ENCODE measurements at places on chromosomes 5 and 9.
A peak's percentile ranks its signal among the peaks of the same experiment; 100 is the strongest.

- DNase-seq, result no peak
Measured at GRCh38 chr5:92371171-92371888, 988.2 kb upstream of the ARRDC3 start.

DNA sequence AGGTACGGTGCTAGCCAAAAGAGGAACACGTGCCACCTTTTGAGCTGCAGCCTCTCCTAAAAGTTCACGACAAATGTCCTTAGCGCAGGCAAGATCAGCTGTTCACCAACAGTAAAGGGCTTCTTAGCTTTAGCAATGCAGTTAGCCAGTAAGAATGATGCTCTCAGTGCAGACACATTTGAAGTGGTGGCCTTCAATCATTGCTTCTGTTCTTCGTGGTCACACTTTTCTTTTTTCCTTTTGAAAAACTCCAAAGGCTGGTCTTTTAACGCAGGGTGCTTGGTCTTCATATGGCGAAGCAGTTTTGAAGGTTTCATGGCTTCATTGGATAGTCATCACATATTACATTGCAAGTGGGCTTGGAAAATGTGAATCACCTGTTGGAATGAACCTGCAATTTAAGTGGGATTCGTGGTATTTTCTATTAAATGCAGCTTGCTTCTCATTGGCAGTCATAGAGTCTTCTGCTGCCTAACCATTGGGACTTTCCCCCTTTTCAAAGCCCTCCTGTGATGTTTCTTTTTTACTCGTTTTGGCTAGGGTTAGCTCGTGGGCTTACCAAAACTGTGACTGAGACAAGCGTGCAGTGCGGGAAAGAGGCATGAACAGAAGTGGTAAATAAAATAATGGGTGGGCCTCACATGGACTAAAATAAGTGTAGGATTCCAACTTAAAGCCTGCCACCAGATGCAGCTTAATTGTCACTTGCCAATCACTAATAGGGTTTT is 100.9 kb downstream of the MRPL36 start:
- DNase-seq, result peak; percentile 28

- no peak for DNase-seq
Measured at GRCh38 chr9:130530938-130531337, 48.4 kb upstream of the FUBP3 start.

DNA sequence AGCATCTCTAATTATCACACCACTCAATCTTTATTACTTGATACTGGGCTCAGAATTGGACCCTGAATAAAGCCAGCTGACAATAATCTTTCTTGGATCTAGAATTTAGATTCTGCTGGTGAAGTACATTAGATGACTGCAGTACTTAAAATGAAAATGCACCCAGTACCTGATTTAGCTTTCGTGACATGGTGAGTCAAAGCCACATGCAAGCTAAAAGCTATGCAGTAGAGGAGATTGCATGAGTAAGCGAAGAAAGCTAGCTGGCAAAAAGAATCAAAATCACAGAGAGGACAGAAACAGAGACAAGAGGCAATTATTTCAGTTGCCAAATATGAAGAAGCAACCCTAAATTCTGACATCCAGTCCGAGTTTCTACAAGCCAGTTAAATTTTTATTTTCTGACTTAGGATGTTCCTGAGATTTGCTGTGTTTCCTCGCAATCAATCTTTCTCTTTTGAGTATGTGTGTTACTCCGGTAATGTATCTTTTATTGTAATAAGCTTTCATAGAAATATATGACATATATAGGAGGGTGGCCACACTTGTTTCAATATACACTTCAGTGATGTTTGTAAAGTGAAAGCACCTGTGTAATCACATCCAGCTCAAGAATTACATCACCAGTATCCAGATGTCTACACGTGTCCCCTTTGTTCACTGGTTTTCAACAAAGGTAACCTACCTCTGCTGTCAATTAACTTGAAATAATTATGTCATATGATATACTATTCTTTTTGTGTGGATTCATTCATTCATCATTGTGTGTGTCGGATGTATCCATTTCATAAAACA is 101.7 kb downstream of the CDH18 start:
- DNase-seq, result no peak

DNA sequence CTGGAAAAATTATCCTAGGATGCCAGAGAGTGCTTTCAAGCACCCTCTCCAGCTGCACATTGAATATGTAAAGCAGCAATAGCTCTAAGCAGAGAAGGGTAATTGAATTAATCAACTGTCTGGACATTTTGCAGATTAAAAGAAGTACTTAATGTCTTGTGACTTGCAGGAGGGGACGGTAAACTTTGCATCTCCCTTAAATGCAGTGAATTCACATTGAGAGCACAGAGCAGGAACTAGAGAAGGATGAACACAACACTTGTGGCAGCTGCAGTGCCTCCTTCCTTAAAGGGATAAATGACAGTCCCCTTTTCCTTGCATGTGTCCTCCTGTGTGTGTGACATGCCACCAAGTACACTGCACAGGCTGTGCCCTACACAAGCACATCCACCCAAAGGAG is 7.4 kb upstream of the CDK5RAP2 start:
- DNase-seq, result no peak

DNA sequence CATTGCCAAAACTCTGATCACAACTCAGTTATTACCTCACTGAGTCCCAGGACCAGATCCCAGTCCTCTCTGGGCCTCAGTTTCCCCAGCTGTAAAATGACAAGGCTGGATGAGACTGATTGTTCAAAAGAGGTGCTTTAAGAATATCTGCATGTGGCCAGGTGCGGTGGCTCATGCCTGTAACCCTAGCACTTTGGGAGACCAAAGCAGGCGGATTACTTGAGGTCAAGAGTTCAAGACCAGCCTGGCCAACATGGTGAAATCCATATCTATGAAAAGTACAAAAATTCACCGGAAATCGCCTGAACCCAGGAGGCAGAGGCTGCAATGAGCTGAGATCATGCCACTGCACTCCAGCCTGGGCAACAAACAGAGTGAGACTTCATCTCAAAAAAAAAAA is 8.3 kb downstream of the ATOX1 start:
- DNase-seq, result no peak

GRCh38 chr9:35650341-35651158 is at the start of gene SIT1:
Gene SIT1 (minus strand): TSS chr9:35650931. CDS start chr9:35650853, 78 bp downstream.
- peak; percentile 68 for DNase-seq

DNA sequence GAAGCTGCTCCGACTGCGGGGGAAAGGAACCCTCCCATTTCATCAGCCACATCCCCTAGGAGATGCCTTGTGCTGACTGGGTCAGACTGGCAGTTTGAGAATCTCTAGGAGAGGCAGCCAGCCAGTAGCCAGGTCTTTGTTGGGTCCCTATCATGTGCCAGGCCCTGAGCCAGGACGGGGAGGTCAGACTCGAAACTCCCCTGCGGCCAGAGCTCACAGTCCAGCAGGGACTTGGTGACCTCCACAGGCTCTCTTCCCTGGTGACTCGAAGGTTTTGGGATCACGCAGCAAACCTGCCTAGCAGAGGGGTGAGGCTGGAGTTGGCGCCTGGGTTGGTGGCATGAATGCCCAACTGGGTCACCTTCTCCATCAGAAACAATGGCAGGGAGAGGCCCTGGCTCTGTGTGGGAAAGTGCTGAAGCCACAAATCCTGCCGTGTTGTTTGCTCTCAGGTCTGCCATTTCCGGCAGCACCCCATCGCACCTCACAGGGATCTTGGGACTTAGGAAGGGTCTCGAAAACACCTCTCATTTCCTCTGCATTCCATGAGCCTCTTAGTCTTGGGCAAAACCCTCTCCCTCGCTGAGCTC is 14.4 kb upstream of the ORM1 start:
- no peak for DNase-seq

DNA sequence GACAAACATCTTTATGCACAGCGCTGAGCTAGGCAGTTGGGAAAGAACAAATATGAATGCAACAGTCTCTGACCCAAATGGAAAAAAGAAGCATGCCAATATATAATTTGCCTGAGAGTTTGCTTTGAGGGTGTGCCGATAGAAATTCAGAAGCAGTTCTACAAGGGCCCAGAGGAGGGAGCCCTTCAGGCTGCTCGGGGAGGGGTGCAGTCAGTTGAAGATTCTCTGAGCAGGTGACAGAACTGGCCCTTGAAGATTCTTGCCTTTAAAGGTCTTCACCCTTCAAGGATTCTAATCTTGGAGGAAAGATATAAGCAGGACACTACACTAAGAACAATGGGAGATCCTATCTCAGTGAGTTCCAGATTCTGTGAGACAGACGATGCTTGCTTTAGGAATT is 3.7 kb upstream of the PAPPA start:
- DNase-seq, result no peak

DNA sequence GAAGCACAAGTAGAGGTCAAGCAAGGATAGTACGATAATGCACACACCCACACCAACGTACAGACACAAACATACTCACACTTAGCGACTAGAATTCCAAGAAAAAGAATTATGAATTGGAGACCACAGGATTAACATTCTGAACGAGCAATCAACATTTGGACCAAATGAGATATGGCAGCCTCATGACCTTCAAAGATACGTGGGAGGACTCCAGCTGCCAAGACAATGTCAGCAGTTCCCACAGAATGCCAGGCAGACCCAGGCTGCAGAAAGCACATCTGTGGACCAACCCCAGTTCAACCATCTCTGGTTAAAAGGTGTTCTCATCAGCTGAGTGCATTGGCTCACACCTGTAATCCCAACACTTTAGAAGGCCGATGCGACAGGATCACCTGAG is 187.6 kb upstream of the GRAMD2B start:
- DNase-seq, result no peak

- peak; percentile 78 for DNase-seq
Measured at GRCh38 chr5:134101686-134102439, 12.6 kb upstream of the TCF7 start.

- DNase-seq, result no peak
Measured at GRCh38 chr5:124516567-124516966, 229.9 kb downstream of the ZNF608 start.

GRCh38 chr9:84435902-84436301 is 95.3 kb upstream of the SLC28A3 start:
- no peak for DNase-seq

DNA sequence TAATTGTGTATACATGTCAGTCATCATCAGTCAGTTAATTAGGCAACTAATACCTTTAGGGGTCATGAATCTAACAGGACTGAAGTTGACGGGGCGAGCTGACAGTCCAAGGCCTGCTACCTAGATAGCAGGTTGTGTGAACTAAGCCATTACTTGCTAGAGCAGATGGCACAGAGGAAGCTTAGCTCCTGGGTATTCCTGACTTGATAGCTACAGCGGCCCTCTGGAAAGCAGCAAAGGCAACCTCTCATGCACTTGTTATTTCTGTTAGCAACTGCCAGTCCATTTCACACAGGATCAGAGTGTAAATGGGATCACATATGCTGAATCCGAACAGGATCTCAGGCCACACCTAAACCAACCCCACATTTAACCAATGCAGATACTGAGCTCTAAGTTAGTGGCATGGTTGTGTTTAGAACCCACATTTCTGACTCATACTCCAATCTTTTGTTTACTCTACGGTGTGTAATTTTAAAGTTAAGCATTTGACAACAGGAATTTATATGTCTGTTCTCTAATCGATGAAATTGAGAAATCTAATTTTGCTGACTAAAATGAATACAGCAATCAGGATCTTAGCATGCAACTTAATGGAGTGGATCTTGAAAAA is 521.3 kb upstream of the ZNF608 start:
- no peak for DNase-seq

DNA sequence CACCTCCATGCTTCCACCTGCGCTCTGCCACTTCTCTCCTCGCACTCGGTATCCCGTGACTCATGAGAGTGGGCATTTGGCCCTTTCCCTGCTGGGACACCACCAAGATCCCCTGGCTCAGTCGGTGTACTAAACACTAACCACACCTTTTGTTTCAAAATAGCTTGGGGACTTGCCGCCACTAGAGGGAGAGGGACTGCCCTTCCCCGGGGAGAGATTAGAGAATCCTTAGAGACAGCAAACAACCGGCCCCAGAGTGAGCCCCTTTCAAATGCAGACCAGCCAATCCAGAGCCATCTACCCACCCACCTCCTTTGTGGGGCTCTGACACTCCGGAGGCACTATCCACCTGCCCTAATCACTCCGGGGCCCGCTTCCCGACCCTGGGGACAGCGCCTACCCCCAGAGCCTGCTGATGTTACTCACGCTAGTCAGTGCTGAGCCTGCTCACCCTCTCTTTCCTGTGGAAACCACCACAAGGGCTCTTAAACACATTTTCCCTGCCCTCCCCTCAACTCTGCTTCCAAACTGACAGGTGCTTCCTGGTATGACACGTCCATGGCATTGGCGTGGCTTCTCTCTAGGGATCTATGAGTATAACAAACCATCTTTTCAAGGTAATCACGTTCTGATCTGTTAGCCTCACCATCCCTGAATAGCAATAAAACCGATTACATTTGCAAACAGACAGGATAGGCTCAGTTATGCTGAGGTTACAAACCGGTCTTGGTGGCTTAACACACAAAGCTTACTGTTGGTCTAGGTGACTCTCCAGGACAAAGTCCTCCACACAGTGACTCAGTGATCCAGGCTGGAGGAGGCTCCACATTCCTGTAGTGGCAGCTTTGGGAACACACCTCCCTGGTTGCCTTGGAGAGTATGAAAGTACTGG is 180.1 kb upstream of the MVB12B start:
- peak; percentile 46 for DNase-seq

DNA sequence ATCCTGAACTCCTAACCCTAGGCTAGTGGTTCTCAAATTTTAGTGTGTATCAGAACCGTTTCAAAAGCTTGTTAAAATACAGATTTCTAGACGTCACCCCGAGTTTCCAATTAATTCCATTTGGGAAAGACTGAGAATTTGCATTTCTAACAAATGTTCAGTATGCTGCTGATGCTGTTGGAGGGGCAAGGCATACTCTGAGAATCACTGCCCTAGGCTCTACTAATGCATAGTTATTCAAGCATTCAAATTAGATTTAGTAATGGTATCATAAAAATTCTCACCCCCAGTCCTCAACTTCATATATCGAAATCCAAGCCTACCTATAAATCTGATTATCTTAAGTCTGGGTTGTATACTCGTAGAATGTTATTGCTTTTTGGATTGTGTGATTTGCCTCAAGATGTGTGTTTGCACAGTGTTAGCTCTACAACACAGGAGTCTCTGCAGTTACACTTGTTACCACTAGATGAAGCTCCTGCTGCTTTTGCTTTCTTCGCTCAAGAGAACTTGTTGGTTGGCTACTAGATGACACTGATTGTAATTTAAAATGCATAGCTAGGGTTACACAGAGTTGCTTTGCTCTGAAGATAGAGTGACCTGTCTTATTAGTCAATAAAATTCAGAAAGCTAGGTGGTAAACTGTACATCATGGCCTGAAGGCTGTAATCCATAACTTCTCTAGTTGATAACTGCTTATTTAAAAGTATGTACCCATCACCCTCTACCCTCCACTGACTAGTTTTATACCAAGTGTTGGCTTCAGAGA is 7.5 kb upstream of the ERAP2 start:
- no peak for DNase-seq

DNA sequence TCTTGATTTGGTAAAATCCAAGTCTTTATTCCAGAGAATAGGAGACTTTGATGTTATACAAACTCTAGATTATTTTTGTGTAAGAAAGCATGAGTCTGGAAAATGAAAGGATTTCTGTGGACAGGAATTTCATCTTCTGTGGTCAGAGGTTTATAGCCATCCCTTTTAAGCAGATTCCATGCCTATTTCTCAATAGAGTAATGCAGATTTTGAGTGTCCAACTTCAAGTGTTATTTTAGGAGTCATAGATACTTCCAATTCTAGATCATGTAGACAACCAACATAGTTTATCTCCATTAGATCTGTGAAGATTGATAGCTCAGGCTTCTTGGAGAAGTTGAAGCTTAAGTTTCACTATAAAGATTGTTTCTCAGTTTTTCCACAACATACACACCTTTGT is 379.7 kb downstream of the PSAT1 start:
- DNase-seq, result no peak
